ENCODE measurements at places on chromosomes 6 and 20.

DNA sequence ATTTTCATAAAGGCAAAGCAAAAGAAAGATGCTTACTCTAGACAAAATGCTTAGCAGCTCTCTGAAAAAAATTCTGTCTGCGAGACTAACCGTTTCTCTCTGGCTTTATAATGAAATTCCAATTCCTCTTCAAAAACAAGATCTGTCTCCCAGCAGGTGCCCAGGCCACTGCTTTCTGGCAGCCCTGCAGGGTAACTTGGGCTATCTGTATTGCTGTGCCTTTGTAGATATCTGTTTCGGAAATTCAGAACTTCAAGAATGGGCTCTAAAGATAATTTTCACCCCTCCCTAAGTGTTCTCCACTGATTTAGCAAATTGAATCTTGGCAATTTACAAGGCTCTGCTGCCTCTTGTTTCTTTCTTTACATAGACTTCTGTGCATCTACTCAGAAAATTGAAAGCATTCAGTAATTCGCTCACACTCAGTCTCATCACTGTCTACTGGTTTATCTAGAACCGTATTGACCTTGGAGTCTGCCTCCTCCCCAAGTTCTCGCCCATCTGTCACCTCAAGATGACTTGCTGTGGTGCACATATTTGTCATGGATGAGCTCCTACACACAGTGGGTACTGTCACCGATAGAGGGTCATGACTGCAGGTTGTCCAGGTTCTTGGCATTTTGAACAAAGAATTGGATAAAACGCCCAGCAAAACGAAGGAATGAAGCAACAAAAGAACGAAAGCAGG lies 26.4 kb upstream of the FABP7 start:
- no peak for DNase-seq

GRCh38 chr6:30542915-30543314 lies 13.4 kb downstream of the GNL1 start:
- no peak for DNase-seq

DNA sequence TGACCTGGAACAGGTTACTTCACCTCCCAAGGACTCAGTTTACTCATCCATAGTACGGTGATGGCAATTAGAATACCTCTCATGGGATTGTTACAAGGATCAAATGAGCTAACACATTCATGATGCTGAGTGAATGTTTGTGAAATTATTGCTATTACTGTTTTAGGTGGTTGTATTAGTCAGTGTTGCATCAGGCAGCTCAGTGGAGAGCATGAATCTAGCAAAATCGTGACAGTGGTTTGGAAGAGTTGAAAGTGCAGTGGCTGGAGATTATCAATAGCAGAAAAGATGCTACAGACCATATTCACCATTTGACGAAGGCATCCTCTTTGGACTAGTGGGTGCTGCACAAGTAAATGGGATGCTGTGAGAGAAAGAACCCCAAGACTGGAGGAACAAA lies 50.4 kb upstream of the CTNNBL1 start:
- DNase-seq, result no peak

- DNase-seq, result peak; percentile 21
These were observed 623 bp upstream of the MRPS26 start for GRCh38 chr20:3045042-3045815.

GRCh38 chr6:134020071-134020470 lies 32.4 kb downstream of the SLC2A12 start:
- no peak for DNase-seq

- no peak for DNase-seq
These were observed 979 bp upstream of the MOCS1 start for GRCh38 chr6:39935241-39935640.

- DNase-seq, result no peak
These were observed 34.8 kb upstream of the NCOA3 start for GRCh38 chr20:47466704-47467459.

DNA sequence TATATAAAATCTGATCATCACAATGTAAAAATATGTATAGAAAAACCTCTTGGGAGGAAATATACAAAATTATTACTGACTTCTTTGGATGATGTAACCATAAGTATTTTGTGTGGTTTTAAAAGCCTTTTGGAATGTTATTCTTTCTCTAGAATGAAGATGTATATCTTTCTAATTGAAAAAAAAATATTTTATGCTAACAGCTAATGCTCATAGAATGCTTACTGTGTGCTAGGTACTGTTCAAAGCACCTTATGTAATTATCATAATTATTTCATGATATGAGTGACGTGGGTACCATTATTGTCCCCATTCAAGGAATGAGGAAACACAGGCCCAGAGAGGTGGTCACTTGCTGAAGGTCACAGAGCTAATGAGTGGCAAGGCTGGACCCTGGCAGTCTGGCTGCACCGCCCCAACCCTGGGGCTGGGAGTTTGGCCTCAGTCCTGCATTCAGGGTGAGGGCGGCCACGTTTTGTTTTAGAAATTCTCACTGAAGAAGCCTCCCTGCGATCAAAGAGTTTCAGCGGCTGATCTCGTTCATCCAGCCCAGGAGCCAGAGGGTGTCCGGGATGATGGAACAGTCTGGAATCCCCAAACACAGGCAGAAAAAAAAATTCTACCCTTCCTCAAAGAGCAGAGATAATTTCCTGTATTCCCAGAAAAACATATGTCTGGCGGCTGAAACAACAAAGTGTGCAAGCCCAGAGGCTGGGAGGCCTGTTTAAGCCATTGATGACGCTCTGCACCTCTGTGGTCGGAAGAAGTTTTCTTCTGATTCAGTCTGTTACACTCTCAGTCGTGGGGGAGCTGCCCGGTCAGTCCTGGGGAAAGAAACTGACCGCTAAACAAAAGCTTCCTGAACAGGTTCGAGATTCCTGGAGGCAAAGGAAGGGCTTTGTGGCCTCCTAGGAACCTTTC lies 37.3 kb downstream of the TFEB start:
- DNase-seq, result no peak

DNA sequence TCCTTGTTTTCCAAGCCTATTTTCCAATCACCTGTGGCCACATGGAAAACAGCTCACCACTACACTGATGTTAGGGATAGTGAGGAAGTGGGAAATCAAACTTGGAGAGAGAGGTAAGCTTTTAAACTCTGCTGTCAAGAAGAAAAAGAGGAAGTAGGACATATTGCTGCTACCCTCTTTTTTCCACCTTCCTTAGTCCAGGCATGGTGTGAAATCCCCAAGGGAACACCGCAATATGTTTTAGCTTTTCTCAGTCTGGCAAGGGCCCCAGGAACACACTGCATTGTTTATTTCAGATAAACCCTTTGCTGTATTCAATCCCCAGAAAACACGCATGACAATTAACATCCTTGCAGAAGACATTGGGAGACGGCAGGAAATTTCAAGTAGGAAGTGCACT lies 61.3 kb downstream of the HS3ST5 start:
- no peak for DNase-seq
